ENCODE measurements at places on chromosomes 5 and 9.

GRCh38 chr5:78095125-78095524, 199.4 kb downstream of the AP3B1 start:
- H3K4me1 ChIP-seq: no peaks in the 10 kb centered on the region
- H3K36me3 ChIP-seq: peaks cover 2% of the 10 kb centered on the region
- no peaks in the 10 kb centered on the region for H3K27me3 ChIP-seq
- no peak overlapping the region for H3K4me3 ChIP-seq
- H3K27ac ChIP-seq: no peak overlapping the region

GRCh38 chr5:124678922-124679519, 67.4 kb downstream of the ZNF608 start:
- no peaks in the 10 kb centered on the region for H3K36me3 ChIP-seq
- no peak overlapping the region for H3K4me3 ChIP-seq
- no peaks in the 10 kb centered on the region for H3K4me1 ChIP-seq
- no peak for DNase-seq
- peak overlapping the region; percentile 62 for H3K27ac ChIP-seq
- no peaks in the 10 kb centered on the region for H3K27me3 ChIP-seq

GRCh38 chr5:107359916-107360234, 310.9 kb downstream of the EFNA5 start:
- H3K4me1 ChIP-seq: peaks cover 3% of the 10 kb centered on the region
- H3K36me3 ChIP-seq: no peaks in the 10 kb centered on the region
- no peak for DNase-seq
- H3K27me3 ChIP-seq: no peaks in the 10 kb centered on the region
- H3K4me3 ChIP-seq: no peak overlapping the region

DNA sequence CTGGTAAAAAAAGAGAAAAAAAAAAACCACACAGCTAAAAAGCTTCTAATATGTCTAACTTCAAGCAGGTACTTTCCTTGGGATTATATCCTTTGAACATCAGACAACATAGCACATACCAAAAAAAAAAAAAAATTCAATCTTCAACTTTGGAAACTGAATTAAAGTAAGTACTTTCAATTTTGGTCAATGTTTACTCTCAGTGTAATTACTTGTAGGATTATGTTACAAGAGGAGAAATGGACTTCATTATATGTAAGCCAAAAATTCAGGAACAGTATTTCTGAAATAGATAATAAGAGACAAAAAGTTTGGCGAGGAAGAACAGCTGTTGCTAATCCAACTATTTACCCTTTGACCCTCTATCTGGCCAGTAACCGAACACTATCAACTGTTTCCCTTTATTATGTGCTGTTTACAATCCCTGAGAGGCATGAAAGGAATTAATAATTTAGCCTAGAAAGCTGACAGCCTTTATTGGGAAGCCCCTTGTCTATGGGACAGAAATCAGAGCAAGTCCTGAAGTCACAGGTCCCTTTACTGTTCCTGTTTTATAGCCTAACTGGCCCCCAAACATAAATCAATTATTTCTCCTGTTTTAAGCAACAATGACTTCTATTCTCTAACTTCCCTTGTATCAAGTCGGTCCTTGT, 46.6 kb downstream of the NR6A1 start:
- H3K27ac ChIP-seq: no peak overlapping the region
- peaks cover 11% of the 10 kb centered on the region for H3K4me1 ChIP-seq
- H3K27me3 ChIP-seq: no peaks in the 10 kb centered on the region
- no peak for DNase-seq
- H3K36me3 ChIP-seq: no peaks in the 10 kb centered on the region
- H3K4me3 ChIP-seq: no peak overlapping the region

- H3K27me3 ChIP-seq: no peaks in the 10 kb centered on the region
- H3K4me3 ChIP-seq: no peak overlapping the region
- no peak for DNase-seq
- H3K36me3 ChIP-seq: no peaks in the 10 kb centered on the region
Observed at GRCh38 chr5:134943547-134943946, 24.2 kb upstream of the CATSPER3 start.

DNA sequence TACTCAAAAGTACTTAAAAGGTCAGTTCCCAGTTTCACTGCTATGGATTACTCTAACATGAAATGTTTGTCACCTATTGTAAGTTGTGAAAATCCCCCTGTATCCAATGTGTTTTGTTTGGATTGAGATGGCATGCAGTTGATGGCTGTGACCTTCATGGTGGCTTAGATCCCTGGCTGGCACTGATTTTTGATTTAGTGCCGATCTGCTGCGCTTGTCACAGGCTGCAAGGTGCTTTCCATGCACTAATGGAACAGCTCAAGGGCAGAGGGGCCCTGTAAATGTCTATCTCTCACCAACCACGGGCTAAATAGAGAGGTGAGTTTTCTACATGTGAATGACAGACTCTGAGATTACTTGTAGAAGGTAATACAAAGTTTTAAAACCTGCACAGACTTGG, 69.8 kb upstream of the WDR41 start:
- no peak for DNase-seq
- H3K4me1 ChIP-seq: no peaks in the 10 kb centered on the region
- H3K4me3 ChIP-seq: no peak overlapping the region
- H3K27me3 ChIP-seq: no peaks in the 10 kb centered on the region
- H3K27ac ChIP-seq: no peak overlapping the region

DNA sequence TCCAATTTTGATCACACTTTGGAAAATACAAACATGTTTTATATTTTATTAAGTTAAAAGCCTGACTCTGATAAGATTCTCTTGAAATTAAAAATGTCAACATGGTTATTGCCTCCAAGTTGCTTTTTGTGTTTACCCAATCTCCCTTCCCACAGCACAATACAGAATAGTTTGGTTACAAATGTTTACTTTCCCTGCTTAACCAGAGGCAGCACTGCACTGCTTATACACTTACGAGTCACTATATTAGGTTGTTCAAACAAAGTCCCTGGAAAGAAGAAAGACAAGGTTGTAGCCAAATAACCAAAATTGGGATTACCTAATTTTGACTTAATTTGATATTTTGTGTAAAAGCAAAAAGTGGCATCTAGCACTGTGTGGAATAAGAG, 25.9 kb downstream of the SRFBP1 start:
- peaks cover 7% of the 10 kb centered on the region for H3K4me1 ChIP-seq
- no peaks in the 10 kb centered on the region for H3K36me3 ChIP-seq
- H3K4me3 ChIP-seq: no peak overlapping the region

Data from esophagus squamous epithelium (tissue), 5 donors.